ENCODE measurements at places on chromosomes 6 and 20.

- DNase-seq = peak; percentile 66
Observed at GRCh38 chr20:17612287-17612991, 42.6 kb downstream of the DSTN start.

GRCh38 chr6:16533721-16534136, 227.5 kb downstream of the ATXN1 start:
- no peak for DNase-seq

GRCh38 chr20:63183422-63184146, 32.3 kb downstream of the YTHDF1 start:
- peak; percentile 80 for DNase-seq

DNA sequence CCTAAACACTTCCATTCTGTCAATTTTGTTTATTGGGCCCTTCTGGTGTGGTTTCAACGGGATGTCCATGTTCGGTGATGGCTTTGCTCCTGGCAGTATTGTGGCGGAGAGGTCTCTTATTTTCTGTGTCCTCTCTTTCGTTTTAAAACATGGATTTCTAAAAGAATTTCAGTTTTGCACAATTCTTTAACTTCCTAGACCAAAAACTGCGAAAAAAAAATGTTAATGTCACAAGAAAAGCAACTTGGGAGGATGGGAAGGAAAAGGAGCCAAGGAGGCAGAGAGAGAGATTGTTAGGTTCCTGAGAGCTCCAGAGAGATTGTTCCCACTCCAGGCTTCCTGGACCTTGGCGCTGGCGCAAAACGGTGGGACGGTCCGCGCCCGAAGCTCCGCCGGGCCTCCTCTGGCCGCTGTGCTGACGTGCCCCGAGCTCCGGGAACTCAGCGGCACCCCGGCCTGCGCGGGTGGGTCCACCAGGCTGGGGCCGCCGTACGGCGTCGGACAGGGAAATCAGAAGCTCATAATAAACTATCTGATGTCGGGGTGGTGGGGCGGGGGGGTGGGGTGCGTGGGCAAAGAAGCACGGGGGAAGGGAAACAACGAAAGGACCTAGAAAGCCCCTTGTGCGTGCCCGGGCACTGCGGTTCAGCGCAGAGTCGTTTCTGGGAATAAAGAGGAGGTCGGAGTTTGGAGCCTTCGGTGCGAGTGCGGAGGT, 951 bp upstream of the OLIG3 start:
- DNase-seq = no peak

- DNase-seq = peak; percentile 68
Observed at GRCh38 chr20:46253391-46253790, 54.9 kb downstream of the CDH22 start.

- no peak for DNase-seq
Observed at GRCh38 chr20:47559141-47559540, 57.5 kb downstream of the NCOA3 start.

GRCh38 chr6:87815449-87815848, 113.4 kb upstream of the AKIRIN2 start:
- DNase-seq = no peak

- DNase-seq = no peak
Observed at GRCh38 chr6:107075951-107076381, 39.3 kb downstream of the BEND3 start.

- DNase-seq = no peak
Observed at GRCh38 chr6:71476872-71477271, 188.3 kb downstream of the OGFRL1 start.
